ENCODE measurements at places on chromosomes 5 and 9. TPM values are rescaled to one million over a fixed set of nuclear protein-coding genes. Genes with fewer than 3 reads are reported as not detected.

DNA sequence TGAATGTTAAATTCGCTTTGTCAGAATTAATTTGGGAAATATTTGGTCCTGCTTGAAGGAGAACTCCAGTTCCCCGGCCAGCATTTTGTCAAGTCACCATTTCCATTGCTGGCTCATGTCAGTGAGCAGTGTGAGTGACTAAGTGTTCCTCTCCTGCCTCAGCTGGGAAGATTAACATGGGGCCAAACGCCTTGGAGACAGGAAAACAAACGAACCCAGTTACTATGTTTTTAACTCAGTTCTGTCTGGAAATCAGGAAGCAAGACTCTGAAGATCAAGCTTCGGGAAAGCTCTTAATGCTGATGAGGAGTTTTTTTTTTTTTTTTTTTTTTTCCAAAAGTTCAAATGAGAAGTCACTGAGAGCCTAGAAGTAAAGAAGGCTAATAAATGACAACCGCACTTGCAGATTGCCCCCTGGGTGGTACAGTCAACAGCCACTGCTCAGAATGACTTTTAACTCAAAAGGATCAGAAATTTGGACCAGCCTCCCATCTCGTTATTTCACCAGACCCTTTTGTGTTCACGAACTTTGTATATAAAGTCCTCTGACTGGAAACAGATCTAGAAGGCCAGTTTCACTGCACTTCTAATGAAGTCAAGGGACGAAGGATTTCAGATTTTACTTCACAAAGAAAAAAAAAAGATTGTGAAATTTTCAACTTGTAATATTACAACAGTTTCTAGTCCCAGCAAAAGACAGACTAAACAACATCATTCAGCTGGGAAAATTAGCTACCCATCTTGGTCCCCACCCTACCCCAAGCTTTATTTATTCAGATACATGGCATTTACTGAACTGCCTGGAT lies 121.3 kb downstream of the LHFPL2 start:
- H3K36me3 ChIP-seq = no peaks in the 10 kb centered on the region
- peak overlapping the region; percentile 53 for H3K27ac ChIP-seq
- H3K4me3 ChIP-seq = no peak overlapping the region
- no peaks in the 10 kb centered on the region for H3K27me3 ChIP-seq
- no peak for DNase-seq

DNA sequence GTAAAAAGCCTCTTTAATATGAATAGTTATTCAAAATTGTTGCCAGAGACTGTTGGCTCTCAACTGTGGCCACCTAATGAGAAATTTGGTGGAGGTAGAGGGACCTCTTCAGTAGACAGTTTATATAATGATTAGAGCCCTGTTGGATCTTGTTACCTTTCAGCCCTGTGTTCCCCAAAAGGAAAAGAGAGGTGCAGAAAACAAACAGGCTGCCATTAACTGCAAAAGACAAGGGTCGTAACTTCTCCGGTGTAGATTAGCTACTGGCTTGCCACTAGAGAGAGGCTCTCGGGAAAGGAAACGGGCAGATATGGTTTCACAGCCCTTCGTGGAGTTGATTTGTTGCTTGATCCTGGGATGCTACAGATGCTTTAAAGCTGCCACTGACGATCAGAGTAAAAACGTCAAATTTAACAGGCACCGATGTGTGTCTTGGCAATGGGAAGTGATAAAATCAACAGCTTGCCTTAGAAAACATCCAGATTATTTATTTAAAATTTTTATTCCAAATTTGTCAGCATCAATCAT lies 7.8 kb downstream of the FST start:
- no peak for DNase-seq
- peak overlapping the region; percentile 43 for H3K4me3 ChIP-seq
- H3K27ac ChIP-seq = no peak overlapping the region
- peaks cover under 1% of the 10 kb centered on the region for H3K27me3 ChIP-seq
- no peaks in the 10 kb centered on the region for H3K36me3 ChIP-seq
- no peaks in the 10 kb centered on the region for H3K4me1 ChIP-seq

DNA sequence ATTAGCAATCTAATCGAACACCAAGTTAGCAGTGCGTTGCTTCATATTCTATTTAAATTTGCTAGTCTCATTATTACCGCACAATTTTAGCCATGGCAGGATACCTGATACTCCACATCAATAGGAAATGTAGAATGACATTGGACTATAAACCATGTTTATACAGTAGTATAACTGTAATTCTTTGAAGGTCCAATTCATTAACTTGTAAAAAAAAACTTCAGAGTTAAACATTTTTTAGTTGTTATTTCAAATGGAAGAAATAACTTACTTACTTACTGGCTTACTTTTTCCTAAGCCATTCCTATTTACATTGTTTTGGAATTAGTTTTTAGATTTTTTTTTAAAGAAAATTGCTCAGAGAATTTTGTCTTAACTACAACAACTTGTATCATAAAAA lies 35.4 kb upstream of the ACOT12 start:
- peaks cover 20% of the 10 kb centered on the region for H3K4me1 ChIP-seq
- no peak for DNase-seq
- H3K27ac ChIP-seq = no peak overlapping the region
- H3K4me3 ChIP-seq = no peak overlapping the region
- no peaks in the 10 kb centered on the region for H3K36me3 ChIP-seq
- no peaks in the 10 kb centered on the region for H3K27me3 ChIP-seq

- H3K27me3 ChIP-seq = no peaks in the 10 kb centered on the region
- DNase-seq = peak; percentile 79
- H3K36me3 ChIP-seq = no peaks in the 10 kb centered on the region
- H3K27ac ChIP-seq = peak overlapping the region; percentile 95
- H3K4me1 ChIP-seq = peaks cover 27% of the 10 kb centered on the region
- H3K4me3 ChIP-seq = peak overlapping the region; percentile 80
Measured at GRCh38 chr9:96418920-96419690, 935 bp upstream of the ZNF367 start.

GRCh38 chr9:110844121-110844520 lies 175.5 kb downstream of the MUSK start:
- H3K4me3 ChIP-seq = no peak overlapping the region
- no peak for DNase-seq
- H3K27ac ChIP-seq = no peak overlapping the region
- no peaks in the 10 kb centered on the region for H3K36me3 ChIP-seq

Gene SIT1
- total RNA-seq = 0.30 TPM

GRCh38 chr5:68147659-68148058 lies 67.9 kb upstream of the PIK3R1 start:
- no peak overlapping the region for H3K4me3 ChIP-seq
- no peak overlapping the region for H3K27ac ChIP-seq
- no peaks in the 10 kb centered on the region for H3K4me1 ChIP-seq
- H3K27me3 ChIP-seq = no peaks in the 10 kb centered on the region

Gene SPATA31D4
- not detected for total RNA-seq

GRCh38 chr5:7851617-7852289 lies 820 bp upstream of the CFAP90 start:
- H3K4me1 ChIP-seq = peaks cover 6% of the 10 kb centered on the region
- H3K4me3 ChIP-seq = no peak overlapping the region
- no peak for DNase-seq
- H3K27me3 ChIP-seq = no peaks in the 10 kb centered on the region

DNA sequence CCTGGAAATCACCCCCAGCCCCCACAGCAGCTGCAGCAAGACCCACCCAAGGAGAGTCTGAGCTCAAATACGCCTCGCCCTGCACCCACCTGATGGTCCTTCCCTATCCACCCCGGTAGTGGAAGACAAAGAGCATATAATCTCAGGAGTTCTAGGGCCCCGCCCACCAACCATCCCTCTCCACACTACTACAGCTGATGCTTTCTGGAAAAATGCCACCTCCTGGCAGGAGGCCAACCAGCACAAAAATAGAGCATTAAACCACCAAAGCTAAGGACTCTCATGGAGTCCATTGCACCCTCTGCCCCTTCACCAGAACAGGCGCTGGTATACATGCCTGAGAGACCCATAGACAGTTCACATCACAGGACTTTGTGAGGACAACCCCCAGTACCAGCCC lies 22.5 kb upstream of the NIPSNAP3A start:
- H3K4me1 ChIP-seq = no peaks in the 10 kb centered on the region
- no peaks in the 10 kb centered on the region for H3K36me3 ChIP-seq
- no peak overlapping the region for H3K27ac ChIP-seq
- DNase-seq = no peak
- H3K27me3 ChIP-seq = no peaks in the 10 kb centered on the region

Gene CAMK4
- not detected for total RNA-seq

DNA sequence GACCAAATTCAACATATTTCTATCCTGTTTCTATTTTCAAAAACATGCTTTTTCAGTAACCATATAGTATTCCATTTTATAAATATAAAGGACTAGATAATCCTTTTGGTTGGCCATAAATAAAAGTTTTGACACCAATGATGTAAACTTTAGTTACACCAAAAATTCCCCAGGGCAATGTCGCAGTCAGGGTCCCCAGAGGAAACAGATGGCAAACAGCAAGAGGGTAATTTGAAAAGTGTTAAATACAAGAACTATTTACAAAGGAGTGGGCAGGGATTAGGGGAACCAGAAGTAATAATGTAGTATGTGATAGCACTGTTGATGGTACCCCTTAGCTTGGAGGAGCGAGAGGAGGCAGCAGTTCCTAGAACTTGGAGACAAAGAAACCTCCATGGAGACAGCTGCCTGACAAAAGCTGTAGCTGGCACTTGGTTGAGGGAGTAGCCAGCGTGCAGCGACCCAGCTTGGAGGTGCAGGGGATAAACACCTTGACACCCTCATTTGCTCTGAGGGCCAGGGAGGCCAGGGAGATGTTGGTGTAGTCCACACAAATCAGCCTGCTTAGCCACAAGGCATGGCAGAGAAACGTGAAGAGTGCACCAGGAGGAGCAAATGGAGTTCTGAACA lies 18.3 kb upstream of the MSANTD3 start:
- no peak overlapping the region for H3K27ac ChIP-seq
- no peaks in the 10 kb centered on the region for H3K36me3 ChIP-seq
- H3K4me3 ChIP-seq = no peak overlapping the region

DNA sequence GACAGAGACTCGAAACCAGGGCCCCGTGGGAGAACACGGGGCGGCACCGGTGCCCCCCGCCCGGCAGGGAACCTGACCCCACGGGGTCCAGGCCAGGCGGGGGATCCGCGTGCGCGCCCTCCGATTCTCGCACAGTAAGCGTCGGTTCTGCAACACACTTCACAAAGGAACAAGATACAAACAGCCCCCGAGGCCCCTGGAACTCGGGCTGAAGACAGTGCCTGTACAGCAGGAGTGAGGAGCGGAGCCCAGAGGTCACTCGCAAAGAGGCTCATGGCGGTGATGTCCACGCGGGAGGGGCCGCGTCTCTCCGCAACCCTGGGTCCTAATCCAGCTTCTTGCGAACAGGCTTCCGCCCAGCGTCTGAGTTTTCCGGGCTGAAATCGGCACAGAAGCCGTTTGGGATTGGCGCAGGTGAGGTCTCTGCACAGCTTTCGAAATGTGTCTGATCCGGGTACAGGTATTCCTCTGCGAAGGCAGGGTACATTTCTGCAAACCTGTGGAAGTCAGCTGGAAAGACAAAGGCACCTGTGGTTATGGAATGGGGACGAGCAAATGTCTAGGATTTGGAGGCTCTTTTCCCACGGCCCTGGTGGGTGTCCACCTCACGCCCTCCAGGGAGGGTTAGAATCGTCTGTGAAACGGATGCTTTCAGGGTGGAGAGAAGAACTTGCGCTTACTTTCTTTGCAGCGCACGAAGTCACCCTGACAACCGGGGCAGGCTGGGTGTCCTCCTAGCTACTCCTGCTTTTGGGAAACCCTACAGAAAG lies 18.3 kb upstream of the SLC6A3 start:
- H3K4me3 ChIP-seq = no peak overlapping the region
- no peaks in the 10 kb centered on the region for H3K27me3 ChIP-seq
- no peak overlapping the region for H3K27ac ChIP-seq
- H3K4me1 ChIP-seq = no peaks in the 10 kb centered on the region

Gene ZNF879
- 2.7 TPM for total RNA-seq

DNA sequence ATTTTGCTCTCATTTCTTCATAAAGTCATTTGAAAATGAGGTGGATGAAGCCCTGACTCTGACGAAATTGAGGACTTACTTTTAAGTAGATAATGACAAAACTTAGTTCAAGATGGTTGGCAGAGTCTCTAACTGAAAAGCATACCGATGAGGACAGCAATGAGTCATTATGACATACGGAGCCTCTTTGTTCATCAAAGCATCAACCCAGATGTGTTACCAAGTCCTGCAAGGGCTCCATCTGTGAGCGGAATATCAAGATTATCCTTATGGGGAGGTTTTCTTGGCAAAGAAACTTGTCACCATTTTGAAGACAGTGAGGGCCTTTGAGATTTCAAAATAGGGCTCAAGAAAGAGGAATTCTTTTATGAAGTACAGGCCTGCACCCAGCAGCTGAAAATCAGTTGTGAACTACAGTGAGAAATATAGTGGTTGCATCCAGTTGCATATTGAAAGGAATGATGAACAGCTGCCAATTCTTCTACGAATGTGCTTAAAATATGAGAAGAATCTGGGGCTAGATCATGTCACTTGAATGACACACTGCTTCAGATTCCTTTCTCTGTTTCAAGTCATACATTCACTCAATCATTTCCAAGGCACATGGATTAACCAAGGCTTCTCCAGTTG lies 86.6 kb upstream of the SLC24A2 start:
- H3K27me3 ChIP-seq = no peaks in the 10 kb centered on the region
- H3K4me1 ChIP-seq = no peaks in the 10 kb centered on the region
- no peaks in the 10 kb centered on the region for H3K36me3 ChIP-seq
- H3K4me3 ChIP-seq = no peak overlapping the region
- no peak for DNase-seq

GRCh38 chr5:145637396-145637795 lies 197.7 kb downstream of the PRELID2 start:
- H3K36me3 ChIP-seq = no peaks in the 10 kb centered on the region
- no peaks in the 10 kb centered on the region for H3K4me1 ChIP-seq
- H3K27ac ChIP-seq = no peak overlapping the region
- no peaks in the 10 kb centered on the region for H3K27me3 ChIP-seq

DNA sequence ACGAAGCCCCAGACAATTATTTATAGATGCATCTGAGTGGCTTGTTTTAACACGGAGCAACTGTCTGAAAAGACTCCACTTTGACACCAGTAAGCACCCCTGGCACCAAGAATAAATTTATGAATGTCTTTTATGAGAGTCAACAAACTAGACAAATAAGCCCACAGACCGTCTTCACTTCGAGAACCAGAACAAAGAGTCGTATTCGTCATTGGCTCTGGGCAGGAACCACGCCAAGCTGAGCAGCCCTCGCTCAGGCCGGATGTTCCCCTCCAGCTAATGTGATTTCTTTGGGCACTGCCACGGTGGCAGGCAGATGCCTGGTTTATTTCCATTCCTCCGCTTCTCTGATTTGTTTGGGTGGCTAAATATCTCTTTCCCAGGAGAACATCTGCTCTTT lies 91.9 kb upstream of the STC2 start:
- no peak for DNase-seq
- no peak overlapping the region for H3K27ac ChIP-seq
- H3K4me1 ChIP-seq = no peaks in the 10 kb centered on the region
- no peaks in the 10 kb centered on the region for H3K27me3 ChIP-seq
- H3K36me3 ChIP-seq = no peaks in the 10 kb centered on the region

Gene ADGRV1
- 0.23 TPM for total RNA-seq

DNA sequence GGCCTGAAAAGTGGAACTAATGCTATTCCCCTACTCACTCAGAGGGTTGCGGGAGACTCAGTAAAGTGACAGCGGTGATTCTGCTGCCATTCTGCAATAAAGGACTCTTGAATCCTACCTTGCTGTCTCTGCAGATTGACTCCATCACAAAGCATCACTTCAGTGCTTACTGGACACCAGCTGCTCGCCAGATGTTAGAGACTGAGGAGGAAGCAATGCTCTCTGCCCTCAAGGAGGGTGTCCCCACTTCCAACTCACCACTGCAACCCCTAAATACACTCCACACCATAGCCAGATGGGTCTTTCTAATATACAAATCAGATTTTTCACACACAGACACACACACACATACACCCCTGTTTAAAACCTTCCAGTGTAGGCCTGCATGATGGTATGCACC lies 21.4 kb downstream of the TTLL11 start:
- H3K36me3 ChIP-seq = no peaks in the 10 kb centered on the region
- DNase-seq = no peak
- H3K4me3 ChIP-seq = no peak overlapping the region
- H3K27ac ChIP-seq = no peak overlapping the region
- peaks cover 81% of the 10 kb centered on the region for H3K4me1 ChIP-seq

- DNase-seq = no peak
Measured at GRCh38 chr5:167916261-167916691, 375.2 kb upstream of the WWC1 start.

All from psoas muscle (tissue), 8 donors.